ENCODE measurements at places on chromosomes 4 and X.

DNA sequence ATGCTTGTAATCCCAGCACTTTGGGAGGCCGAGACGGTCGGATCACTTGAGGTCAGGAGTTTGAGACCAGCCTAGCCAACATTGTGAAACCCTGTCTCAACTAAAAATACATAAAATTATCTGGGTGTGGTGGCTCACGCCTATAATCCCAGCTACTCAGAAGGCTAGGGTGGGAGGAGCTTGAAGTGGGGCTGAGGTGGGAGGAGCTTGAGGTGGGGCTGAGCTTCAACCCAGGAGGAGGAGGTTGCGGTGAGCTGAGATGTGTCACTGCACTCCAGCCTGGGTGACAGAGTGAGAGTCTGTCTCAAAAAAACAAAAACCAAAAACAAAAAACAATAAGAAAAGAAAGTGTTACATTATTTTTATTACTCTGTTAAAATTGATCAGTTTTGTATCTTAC, 1164.4 kb upstream of the IGFBP7 start:
- no peak for DNase-seq

DNA sequence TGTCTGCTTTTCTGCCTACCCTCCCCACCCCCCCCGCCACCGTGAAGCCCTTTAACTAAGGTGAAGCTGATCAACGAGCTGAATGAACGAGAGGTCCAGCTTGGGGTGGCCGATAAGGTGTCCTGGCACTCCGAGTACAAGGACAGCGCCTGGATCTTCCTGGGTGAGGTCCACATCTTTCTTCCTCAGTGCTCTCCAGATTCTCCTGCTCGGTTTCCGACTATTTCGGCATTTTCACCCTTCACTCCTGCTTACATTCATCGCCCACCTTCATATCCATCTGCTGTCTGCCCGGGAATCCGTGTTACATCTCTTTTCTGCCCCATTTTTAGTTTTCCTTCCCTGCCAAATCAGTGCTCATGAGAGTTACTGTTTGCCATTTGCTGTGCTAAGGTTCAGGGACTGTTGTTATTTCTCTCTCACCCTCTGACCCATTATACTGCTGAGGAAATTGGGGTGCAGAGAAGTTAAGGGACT, 459 bp downstream of the RBMX2 start:
- DNase-seq, result no peak

DNA sequence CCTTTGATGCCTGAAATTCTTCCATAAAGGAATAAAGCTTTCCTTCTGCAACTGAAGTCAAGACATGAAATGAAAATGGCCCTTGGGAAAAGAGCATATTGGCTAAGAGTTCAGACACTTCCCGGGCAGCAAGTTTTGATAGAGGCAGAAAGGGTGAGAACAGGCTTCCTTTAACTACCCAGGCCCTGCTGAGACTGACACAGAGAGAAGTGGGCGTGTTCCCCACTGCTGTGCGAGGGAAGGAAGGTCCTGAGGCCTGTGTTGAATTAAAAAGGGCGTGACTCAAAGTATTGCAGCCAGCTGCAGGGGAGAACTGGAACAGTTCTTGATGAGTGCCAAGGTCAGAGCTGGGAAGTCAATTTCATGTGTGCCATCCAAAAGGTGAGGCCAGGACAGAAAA, 33.9 kb upstream of the ADGRG2 start:
- no peak for DNase-seq

DNA sequence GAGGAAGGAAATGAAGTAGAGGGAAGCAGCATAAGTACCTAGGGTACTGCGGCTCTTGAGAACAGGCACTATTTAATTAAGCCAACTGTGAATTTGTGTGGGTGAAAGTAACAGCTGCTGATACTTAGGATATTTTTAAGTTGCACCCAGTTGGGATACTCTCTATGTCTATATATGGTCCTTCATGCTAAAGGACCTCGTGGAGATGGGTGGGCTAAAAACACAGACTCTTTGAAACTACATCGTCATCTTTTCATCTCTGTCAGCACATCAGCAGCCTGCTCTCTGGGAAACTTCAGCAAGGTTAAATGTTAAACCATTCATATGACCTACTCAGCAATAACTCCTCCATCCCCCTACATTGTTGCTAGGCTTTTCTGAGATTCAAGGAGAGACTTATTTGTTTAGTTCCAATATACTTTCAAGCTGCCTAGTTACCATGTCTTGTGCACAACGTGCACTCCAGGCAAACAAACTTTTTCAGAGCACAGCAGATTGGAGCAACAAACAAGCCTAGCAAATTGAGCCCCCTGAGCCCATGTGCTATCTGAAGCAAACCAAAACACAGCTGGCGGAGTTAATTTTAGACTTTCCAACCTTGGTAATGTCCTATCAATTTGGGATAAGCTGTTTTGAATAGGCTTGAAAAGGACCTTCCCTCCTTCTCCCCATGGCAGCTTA, 6.2 kb upstream of the MOB1B start:
- DNase-seq, result no peak

GRCh38 chrX:49838374-49838773, 9.3 kb downstream of the PAGE4 start:
- peak; percentile 13 for DNase-seq

- no peak for DNase-seq
These were observed 95.3 kb upstream of the EGFL6 start for GRCh38 chrX:13474164-13474516.

GRCh38 chrX:29858714-29859113, 356.6 kb upstream of the MAGEB2 start:
- no peak for DNase-seq

DNA sequence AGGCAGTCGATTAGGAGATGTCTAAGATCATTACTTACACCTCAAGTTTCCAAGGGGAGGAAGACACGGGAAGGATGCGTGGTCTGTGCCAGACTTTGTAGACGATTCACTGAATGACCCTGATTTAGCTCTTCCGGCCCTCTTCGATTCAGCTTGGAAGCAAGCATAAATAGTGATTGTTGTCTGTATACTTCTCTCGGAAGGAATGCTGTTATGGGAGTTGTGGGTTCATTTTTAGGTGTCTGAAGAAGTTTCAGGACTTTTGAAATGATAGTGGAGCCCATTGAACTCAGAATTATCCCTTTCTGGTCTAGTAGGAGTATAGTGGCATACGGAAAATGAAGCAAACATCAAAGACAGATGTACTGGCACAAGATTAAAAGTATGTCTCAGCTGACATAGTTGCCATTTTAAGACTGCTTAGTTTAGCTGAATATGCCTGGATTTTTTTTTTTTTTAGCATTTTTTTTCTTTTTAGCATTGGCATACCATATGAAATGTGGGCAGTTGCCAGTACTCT, 1.0 kb upstream of the ANKRD17 start:
- peak; percentile 11 for DNase-seq

DNA sequence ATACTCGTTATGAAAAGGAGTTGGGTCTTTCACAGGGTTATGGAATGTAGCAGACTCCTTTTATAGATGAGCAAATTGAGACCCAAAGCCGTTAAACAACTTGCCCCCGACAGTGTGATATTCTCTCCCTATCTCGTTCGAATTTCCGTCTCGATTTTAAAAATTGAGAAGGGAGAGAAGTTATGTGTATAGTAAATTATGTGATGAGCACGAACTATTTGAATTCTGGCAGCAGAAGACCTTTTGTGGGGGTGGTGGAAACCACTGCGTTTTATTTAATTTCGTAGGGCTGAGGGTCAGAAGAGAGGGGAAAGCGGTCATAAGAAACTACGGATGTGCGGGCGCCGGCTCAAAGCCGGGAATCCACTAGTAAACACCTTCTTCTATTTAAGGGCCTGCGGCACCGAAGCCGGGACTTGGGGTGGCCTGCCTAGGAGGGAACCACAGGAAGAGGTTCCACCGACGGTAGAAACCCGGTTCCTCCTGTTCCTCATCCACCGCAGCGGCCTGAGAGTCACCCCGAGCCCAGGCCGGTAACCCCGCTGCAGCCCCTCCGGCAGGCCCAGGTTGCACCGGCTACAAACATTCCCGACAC, 1.5 kb upstream of the DDX3X start:
- no peak for DNase-seq

DNA sequence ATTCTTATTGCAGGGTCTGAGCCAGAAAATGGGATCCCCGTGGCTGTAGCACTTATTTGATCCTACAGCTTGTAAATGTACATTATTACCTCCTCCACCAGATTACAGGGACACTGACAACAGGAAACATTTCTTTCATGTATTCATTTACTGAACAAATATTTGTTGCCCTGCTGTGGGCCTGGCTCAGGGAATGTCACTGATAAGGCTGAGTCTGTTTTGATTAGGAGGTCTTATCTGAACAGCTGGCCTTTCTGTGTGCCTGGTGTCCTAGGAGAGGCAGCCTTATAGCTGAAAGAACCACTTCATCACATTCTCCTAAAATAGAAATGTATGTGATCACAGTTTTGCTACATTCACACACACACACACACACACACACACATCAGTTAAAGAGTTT, 45.5 kb upstream of the PROM1 start:
- no peak for DNase-seq

DNA sequence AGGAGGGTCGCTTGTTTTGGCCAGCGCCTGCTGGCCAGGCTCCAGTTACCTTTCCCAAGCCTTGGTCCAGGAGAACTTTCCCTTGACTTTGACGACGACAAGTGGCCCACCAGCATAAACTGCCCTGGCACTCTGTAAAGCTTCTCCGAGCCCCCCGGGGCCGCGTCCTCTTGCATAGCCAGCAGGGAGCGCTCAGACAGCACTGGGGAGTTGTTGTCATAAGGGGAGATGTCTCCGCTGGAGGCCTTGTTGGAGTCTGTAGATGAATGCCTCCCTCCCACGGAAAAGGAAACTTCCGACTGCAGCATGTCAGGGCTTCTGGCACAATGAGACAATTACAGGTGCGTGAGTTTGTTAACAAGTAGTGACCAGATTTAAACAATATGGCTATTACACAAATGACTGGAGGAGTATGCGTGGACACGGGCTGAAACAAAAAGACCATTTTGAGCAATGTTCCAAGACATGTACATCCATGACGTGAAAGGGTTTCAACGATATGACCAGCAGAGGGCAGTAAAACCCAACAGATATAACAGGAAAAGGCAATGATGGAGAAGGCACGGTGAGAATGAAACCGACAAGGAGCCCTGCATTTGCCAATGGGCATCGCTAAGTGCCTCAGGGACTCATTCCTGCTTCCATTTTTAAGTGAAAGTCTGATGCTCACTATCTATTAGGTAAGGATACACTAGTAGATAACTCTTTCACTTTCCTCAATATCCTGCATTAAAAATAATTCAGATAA, 33.0 kb downstream of the HCCS start:
- DNase-seq, result peak; percentile 63

GRCh38 chr4:185115827-185116232, 27.2 kb upstream of the SLC25A4 start:
- no peak for DNase-seq

DNA sequence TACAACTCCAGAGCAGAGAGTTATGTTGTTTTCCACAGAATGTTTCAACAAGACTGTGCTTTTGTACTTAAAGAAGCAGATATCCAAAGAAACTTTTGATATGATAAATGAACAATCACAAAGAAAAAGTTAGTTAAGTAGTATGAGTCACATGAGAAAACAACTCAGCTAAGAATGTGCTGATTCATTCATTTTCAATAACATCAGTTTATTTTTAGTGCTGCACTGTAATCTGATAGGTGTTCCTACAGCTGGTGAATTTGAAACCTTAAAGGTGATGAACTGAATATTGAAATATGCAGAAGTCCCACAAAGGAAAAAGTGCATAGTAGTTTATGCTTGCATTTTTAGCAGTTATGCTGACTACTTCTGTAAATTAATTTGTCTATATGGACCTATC, 180.3 kb upstream of the TENM3 start:
- DNase-seq, result no peak

DNA sequence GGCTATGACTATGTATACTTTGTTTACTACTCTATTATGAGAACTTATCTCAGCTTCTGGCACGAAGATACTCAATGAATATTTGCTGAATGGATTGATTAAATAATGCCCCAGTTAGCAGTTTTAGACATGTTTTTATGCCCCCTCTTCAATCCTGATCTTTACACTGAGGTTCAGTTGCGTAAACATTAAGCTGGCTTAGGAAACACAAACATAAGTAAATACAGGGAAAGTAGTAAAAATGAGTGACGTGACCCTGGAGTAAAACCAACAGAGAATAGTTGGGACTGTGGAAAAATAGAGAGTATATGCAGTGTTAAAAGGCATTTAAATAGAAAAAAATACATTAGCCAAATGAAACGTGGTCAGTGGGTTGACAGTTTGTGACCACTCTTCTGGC, 387.0 kb upstream of the ACTRT1 start:
- no peak for DNase-seq

DNA sequence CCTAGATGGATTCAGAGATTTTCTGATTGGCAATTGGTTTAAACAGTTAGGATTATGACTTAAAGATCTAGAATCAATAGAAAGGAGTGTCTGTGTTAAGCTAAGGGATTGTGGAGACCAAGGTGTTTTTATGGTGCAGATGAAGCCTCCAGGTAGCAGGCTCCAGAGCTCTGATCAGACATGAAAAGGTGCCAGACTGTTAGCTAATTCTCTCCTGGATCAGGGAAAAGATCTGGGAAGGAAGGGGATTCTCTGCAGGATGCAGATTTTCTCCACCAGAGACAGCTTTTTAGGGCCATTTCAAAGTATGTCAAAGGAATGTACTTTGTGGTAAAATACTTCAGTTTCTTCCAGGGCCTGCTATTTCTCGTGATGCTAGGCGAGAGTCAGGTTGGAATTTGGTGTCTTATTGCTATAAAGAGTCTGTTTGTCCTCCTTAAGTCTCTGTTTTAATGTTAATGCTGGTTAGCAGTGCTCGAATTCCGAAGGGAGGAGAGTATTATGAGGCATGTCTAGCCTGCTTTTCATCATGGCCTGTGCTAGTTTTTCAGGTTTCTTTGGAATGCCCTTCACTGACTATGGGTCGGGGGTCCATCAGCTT, 12.0 kb upstream of the GPR78 start:
- no peak for DNase-seq

DNA sequence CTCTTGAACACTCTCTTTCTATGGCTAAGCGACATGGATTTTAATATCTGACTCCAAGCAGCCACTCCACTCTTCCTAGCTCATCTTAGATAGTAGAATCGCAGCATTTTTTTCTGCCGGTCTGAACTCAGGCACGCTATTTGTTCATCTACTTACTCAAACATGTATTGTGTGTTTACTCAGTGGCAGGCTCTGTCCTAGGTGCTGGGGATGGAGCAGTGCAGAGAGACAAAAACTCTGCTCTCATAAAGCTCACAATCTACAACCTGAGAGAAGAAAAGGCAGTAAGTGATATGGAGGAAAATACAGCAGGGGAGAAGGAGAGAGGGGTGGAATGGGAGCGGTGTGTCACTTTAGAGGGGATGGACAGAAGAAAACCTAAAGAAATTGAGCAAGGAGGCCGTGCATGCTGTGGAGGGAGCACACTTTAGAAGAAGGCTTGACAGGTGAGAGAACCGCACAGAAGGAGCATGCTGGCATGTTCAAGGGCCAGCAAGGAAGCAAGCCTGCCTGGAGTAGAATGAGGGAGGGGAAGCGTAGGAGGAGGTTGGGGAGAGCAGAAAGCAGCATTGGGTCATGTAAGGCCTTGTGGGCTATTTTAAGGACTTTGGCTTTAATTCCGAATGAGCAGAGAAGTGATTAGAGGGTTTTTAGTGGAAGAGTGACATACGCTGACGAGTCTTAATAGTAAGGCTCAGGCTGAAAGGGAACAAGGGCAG, 132.0 kb downstream of the ANK2 start:
- no peak for DNase-seq
